Left renal cortex interstitium (tissue), 4 donors: ENCODE measurements at places on chromosomes 2 and 18. TPM values are rescaled to one million over a fixed set of nuclear protein-coding genes. Genes with fewer than 3 reads are reported as not detected.

The NBEAL1 gene
- polyA plus RNA-seq: 16.1 TPM

The KCNG2 gene
- polyA plus RNA-seq: 0.46 TPM

The HOXD8 gene
- polyA plus RNA-seq: 169 TPM

The POU3F3 gene
- polyA plus RNA-seq: 99.5 TPM

The UGT1A3 gene
- polyA plus RNA-seq: not detected

The IL1RL2 gene
- 0.95 TPM for polyA plus RNA-seq

The PNKD gene
- polyA plus RNA-seq: 133 TPM

The TCF23 gene
- polyA plus RNA-seq: 0.70 TPM

The NCKAP5 gene
- polyA plus RNA-seq: 8.1 TPM

The MEP1B gene
- polyA plus RNA-seq: not detected

The SNORC gene
- 1.8 TPM for polyA plus RNA-seq

The SLC23A3 gene
- polyA plus RNA-seq: 14.8 TPM

DNA sequence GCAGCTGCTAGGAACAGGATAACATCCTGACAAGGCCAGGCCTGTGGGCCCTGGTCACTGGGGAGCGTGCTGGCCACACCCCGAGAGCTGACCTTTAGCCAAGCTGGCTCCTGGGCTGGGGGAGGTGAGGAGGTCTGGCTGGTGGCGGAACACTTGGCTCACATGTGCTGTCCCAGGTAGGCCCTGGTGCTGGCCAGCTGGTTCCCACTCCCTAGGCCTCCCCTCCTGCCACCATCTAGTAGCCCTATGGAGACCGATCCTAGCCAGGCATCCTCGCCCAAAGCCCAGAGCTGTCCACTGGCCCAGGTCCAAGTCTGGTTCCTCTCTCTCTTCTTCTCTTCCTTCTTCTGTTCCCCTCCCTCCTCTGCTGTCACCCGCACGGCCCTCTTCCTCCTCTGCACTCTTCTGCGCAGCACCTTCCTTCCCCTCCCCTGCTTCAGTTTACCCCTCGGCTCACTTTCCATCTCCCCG is 52.4 kb downstream of the TNS1 start:
- DNase-seq: no peak

DNA sequence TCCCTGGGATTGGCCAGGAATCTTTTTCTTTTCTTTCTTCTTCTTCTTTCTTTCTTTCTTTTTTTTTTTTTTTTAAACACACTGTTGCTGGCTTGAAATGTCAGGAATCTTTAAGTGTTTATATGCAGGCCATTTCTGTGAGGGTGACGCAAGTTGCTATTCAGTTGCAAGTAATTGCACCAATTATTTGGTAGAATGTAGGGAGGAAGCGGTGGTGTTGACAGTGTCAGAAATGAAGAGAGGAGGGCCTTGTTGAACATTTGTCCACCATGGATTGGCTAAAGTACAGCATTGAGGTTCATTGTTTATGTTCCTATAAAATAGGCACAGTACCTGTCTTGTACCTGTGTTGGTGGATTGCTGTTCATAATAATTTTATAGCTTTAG is 6.5 kb downstream of the RPIA start:
- DNase-seq: no peak

GRCh38 chr2:188142636-188143295 is 148.9 kb upstream of the GULP1 start:
- DNase-seq: no peak

DNA sequence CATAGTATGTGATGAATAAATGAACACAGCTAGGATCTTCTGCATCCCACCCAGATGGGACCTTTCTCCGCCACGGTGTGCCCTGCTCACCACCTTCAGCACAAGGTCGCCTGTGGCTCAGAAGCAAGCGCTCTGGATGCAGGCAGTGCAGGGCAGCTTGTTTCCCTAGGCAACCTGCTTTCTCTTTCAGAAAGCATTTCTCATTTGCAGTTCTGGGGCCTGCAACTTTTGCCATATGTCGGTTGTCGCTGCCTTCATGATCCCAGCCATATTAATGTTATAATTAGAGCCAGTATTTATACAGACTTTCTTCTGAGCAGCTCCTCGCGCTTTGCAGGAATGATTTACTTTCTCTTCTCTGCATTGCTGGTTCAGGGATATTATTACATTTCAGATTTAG is 692.8 kb downstream of the RNF144A start:
- DNase-seq: no peak

DNA sequence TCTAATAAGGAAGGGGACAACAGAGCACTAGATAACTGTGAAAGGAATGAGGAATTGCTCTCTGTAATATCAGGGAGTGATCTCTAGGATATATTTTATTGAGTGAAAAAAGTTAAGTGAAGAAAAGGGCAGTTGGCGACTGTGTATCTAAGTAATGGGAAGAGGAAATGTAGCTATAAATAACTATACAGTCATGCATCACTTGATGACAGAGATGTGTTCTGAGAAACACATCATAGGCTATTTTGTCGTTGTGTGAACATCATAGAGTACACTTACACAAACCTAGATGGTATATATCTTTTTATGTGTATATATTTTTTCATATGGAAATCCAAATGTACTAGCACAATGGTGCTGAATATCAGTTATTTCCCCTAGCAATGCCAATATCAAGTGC is 329.3 kb downstream of the TXNL1 start:
- no peak for DNase-seq

- no peak for DNase-seq
These were observed 36.1 kb downstream of the POMC start for GRCh38 chr2:25132299-25132635.

DNA sequence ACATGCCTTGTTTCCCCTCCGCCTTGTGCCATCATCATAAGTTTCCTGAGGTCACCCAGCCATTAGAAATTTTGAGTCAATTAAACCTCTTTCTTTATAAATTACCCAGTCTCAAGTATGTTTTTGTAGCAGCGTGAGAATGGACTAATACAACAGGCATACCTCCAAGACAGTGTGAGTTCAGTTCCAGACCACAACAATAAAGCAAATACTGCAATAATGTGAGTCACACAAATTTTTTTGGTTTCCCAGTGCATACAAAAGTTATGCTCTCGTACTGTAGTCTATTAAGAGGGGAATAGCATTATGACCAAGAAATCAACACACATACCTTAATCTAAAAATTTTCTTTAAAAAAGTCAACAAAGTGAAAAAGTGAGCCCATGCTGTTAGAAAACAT is 217.2 kb downstream of the NR4A2 start:
- DNase-seq: no peak

GRCh38 chr2:238741277-238741676 is 106.6 kb upstream of the TWIST2 start:
- no peak for DNase-seq

DNA sequence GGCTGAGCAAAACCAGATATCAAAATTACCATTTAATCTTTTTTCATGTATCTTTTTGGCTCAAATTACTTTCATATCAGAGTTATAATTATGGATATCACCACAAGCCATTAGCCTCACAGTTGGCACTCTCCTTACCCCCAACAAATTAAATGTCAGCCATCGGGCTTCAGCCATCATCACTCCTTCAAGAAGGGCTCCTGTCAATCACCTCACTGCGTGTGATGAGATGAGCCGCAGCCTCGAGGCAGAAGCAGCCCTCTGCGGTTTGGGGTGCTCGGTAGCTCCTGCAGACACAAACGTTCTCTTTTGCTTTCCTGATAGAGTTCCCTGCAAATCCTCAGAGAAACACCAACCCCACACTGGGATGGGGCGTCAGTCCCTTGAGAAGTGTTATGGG is 94.1 kb downstream of the DNER start:
- DNase-seq: no peak

- no peak for DNase-seq
These were observed 143.6 kb downstream of the OSR1 start for GRCh38 chr2:19214682-19215391.

GRCh38 chr2:104004821-104005220 is 849.1 kb upstream of the POU3F3 start:
- DNase-seq: no peak
